ENCODE measurements at places on chromosomes 12 and 14.

DNA sequence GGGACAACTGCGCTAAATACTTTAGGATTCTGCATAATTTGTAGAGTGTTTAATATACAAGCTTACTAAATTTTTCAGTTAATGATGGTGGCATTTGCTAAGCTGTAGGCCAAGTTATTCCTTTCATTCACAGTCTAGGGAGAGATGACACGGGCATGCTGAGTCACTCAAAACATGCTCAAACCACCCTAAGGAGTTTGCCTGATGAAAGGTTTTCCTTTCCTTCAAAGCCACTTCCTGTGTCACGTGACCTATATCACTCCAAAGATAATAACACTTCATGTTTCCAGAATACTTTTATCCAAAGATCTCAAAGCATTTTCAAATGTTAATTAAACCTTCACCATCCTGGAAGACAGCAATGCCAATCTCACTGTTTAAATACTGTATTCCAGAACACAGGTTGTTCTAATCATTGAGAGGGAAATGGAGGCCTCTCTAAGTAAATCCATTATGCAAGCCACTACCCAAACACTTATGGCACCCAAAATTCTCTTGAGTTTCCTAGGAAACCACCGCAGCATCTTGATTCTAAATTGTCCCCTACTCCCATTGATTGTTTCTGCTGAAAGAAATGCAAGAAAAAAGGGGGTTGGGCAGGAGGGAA, 207.0 kb upstream of the CDKN3 start:
- DNase-seq, result no peak

- no peak for DNase-seq
Measured at GRCh38 chr14:60878536-60878935, 102.3 kb downstream of the TRMT5 start.

GRCh38 chr14:80336608-80337106, 125.4 kb upstream of the DIO2 start:
- DNase-seq, result no peak

- no peak for DNase-seq
Measured at GRCh38 chr12:90574676-90575075, 380.3 kb downstream of the CCER1 start.
